ENCODE measurements at places on chromosomes 11 and 22.

- DNase-seq = no peak
Observed at GRCh38 chr11:1819074-1819473, 15.7 kb upstream of the SYT8 start.

GRCh38 chr11:125588505-125588904, 4.1 kb upstream of the STT3A start:
- DNase-seq = no peak

DNA sequence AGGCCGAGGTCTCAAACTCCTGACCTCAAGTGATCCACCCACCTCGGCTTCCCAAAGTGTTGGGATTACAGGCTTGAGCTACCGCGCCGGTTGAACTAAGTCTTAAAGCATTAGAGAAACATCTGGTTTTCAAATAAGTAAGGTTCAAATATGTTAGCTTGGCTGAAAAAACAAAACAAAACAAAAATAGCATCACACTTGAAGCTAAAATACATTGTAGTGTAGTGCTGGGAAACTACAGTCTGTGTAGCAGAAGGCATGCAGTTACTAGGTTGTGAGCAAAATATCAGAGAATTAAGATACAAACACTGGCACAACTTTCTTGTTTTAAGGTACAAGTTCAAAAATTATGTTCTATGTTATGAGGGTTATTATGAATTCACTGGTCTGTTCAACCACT, 224.8 kb upstream of the CHORDC1 start:
- no peak for DNase-seq

DNA sequence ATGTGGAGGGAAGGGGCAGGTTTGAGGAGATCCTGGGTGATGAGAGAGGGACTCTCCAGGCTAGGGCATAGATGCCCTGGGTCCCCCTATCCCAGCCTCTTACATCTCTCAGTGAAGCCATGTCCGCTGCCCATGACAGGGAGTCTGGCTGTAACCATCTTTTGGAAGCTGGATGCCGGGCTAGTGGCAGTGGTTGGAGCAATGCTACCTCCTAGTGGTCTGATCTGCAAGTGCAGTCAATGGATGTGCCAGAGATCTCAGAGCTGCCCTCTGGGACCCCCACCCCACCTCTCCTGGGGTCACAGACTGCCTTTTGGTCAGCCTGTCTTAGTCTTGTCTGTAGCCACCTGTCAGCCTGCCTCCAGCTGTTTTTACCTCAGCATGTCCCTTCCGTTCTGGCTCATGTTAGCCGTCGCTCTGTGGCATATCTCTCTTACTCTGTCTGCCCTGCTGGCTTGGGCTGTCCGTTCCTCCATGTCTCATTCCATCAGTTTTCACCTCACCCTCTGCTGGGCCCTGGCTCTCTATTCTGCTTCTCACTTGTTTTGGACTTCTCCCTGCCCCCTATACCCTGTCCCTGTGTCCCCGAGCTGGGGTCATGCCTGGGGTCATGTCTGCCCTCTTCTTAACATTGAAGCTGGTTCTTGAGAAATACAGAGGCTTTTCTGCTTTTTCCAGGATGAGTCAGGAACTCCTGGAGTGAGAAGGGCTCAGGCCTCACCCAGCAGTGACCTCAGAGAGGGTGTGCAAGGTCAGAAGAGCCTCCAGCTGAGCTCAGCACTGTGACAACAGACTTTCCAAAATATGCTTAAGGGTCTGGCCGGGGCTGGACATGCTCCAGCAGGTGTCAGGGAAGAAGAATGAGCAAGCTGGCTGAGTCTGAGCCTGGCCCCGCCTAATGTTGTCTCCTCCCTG, 52.0 kb upstream of the THY1 start:
- no peak for DNase-seq

DNA sequence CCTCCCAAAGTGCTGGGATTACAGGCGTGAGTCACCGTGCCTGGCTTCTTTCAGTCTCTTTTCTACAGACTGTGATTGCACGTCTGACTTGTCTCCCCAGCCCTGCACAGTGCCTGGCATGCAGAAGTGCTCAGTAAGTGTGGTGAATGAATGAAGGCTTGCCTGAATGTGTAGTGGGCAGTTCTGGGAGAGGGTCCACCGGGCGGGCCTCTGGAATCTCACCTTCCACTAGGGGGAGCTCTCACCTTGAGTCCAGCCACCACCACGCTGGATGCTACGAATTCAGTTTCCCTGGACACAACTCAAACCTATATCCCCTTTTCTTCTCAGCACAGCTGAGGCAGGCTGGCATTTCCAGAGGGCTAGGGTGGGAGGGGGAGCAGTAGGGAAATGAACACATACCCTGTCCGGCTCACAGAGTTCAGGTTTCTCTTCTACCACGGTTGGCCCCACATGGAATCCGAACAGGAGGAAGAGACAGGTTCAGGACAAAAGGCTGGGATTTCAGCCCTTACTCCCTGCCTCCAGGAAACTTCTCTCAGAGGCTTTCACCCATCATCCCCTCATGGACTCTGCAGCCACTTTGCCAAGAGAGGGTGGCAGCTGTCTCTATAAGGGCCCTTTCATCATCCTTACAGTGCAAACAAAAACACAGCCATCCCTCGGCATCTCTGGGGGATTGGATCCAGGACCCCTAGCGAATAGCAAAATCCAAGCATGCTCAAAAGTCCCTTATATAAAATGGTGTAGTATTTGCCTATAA, 86.8 kb downstream of the NECTIN1 start:
- DNase-seq = no peak

GRCh38 chr11:128576555-128576954, 10.8 kb downstream of the ETS1 start:
- no peak for DNase-seq
